Epithelial cell of esophagus (primary cell): ENCODE measurements at places on chromosomes 12 and 14.

GRCh38 chr12:57012600-57013465 is 3.5 kb downstream of the TAC3 start:
- no peak for DNase-seq

- DNase-seq = no peak
These were observed 6.0 kb downstream of the HDAC7 start for GRCh38 chr12:47813511-47814196.

DNA sequence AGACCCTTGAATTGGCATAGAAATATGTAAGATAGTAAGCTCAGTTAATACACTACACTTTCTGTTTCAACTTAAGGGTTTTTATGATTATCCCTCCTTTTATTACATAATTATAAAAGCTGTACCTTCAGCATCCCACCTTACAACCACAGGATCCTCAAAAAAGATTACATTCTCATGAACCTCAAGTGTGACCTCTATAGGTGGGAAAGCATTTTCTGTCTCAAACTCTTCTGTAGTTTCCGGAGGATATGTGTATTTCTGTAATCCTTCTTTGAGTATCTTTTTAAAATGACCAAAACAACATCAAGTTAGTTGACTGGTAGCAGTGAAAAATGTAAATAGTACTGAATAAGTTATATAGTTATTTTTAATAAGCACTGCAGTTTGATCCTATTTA is 75.9 kb downstream of the DNAI7 start:
- no peak for DNase-seq

DNA sequence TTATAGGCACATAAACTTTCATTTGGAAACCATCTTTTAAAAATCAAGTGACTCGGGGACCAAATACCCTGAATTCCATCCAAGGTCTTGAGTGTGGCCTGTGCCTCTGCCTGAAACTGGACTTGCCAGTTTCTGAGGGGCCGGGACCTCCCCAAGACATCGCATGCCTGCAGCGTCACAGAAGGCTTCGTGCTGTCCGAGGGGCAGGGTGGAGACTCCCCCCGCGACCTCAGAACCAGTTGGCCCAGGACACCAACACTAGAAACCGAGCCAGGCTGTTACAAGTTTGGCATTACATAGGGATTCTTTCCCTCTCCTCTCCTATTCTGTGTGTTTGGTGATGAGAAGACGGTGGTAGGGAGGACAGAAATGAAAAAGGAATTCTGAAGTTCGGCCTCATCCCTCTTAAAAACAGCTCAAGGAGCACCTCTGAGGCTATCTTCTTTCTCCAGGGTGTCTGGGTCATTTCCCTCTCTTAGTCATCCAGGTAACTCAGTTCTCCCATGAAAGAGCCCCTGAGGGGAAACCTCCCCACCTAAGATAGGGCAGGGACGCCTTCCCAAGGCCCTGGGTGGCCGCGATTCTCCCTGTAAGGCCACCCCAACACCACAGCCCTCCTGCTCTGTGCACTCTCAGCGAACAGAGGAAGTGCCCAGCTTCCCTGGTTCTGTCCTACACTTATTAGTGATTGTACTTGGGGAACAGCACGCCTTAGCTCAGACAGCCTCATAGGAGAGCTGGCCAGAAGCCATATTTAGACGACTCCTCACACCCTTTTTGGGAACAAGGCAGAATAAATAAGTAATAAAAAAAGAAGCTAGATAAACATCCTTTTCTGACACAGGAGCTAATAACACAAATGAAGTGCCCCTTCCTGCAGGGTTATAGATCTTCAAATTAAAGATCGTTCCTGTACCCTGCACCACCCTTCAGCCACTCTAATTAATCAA is 93.8 kb downstream of the BCL11B start:
- DNase-seq = no peak

DNA sequence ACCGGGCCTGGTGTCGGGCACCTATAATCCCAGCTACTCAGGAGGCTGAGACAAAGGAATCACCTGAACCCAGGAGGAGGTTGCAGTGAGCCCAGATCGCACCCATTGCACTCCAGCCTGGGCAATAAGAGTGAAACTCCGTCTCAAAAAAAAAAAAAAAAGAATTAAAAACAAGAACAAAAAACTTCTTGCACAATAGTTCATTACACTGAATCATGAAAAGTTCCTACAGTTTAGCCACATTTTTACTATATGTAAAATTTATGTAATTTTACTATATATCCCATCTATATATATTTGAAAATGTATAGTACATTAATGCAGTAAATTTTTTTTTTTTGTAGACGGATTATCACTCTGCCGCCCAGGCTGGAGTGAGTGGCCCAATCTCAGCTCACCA is 4.6 kb downstream of the ATP5F1B start:
- no peak for DNase-seq

GRCh38 chr12:27515671-27516070 is 8.3 kb upstream of the PPFIBP1 start:
- no peak for DNase-seq

- DNase-seq = no peak
These were observed 5.0 kb downstream of the SLC22A17 start for GRCh38 chr14:23347406-23348296.

DNA sequence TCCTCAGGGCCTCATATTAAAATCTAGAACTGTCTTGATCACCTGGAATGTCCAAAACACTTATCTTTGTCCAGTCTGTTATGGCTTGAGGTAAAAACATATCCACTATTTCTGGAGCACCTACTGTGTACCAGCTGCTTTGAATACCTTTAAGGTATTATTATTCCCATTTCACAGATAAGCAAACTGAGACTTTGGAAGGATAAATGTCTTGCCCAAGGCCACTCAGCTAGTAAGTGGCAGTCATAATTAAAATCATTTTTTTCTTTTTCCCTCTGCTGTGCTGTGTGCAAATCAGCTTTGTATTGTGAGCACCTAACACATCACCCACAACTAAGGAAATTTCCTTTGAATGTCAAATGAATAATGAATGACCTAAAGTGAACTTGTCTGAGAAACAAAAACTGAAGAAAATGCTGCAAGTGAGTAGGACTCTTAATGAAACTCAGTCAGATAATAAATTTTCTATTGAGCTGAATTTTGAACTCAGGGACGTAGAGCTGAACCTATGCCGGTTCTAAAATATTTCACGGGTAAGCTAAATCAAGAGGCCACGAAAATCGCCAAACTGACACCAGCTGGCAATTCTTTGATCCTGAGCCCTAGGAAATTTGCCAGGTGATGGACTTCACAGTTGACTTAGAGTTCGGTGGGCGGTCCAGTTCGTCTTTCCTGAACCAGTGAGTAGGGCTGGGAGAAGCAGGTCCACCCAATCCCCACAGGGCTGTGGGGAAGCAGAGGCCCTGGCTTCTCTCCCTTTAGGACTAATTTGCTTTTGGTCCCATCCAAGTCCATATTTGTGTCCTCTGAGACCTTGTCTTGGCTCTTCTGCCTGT is 159.7 kb upstream of the PWP1 start:
- DNase-seq = no peak

DNA sequence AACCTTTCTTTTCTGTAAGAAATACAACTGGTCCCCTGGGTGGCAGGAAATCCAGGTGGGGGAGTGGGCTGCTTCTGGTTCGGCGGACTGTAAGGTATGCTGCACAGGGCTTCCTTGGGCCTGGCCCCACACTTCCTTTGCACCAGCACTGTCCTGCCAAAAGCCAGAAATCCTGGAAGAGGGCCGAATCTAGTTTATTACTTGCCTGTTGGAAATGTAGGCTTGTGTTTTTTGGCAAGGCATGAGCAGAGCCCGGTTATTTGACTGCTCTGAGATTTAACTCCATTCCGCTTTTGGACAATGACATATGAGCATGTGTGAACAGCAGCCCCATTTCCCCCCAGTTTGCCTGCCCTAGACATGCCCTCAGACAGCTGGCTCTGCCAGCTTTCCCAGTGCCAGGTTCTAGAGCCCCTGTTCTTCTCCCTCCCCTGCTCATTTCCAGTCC is 86.6 kb downstream of the BORCS5 start:
- no peak for DNase-seq

DNA sequence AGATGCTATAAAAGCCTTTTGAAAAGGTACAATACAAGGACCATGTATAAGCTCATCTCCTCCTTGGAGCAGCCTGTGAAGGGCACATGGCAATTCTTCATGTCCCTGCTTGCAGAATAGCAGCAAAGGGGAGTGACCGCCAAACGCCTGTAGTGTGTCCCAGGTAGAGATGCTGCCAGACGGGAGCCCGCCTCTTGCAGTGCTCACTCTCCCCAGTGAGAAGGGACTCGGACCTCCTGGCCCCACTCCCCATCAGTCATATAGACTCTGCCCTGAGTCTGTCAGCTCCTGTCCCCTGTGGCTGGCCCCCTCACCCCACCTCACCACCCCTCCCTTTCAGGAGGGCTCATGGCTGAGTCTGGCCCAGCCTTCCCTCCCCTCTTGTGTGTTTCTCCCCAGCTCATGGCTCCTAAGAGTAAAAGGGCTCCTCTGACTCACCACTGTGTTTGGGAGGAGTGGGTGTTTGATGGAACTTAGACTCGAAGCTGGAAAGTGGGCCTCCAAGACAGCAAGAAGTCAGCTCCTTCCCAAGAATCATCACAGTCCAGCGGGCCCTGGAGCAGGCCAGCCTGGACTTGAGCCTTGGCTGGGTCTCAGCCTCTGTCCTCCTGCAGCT is 40.9 kb downstream of the DEGS2 start:
- no peak for DNase-seq

- no peak for DNase-seq
These were observed 62.6 kb downstream of the SLC38A4 start for GRCh38 chr12:46763230-46763629.

GRCh38 chr14:32567543-32568384 is 238.7 kb downstream of the AKAP6 start:
- peak; percentile 9 for DNase-seq

GRCh38 chr12:2126676-2127406 is 74.1 kb downstream of the CACNA1C start:
- DNase-seq = no peak

- no peak for DNase-seq
These were observed 95.4 kb upstream of the ANO4 start for GRCh38 chr12:100699209-100699608.

GRCh38 chr12:93777254-93777653 is 100.1 kb downstream of the CRADD start:
- DNase-seq = no peak

GRCh38 chr12:49330032-49330619 is 6.9 kb downstream of the C1QL4 start:
- DNase-seq = no peak

GRCh38 chr12:57622293-57623245 is 10.4 kb downstream of the B4GALNT1 start:
- DNase-seq = no peak

DNA sequence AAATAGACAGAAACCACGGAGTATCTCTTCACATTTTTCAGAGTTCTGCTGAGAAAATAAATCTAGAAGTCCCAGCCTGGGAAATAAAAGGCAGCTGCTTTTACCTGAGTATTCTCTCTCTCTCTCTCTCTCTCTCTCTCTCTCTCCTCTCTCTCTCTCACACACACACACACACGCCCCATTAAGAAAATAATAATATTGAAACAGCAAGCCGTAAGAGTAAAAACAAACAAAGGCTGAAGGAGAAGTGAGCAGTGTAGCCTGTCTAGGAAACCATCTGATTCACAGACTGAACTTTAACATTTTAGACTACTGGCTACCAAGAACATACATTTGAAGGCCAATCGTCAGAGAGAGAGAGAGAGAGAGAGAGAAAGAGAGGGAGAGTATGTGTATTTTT is 8.4 kb downstream of the PTHLH start:
- peak; percentile 29 for DNase-seq

- DNase-seq = no peak
These were observed 121.9 kb downstream of the PDE3A start for GRCh38 chr12:20490213-20490612.

GRCh38 chr14:51657762-51658161 is 6.1 kb downstream of the FRMD6 start:
- DNase-seq = peak; percentile 53

- DNase-seq = peak; percentile 21
These were observed 19.0 kb downstream of the KCTD10 start for GRCh38 chr12:109458086-109458485.

DNA sequence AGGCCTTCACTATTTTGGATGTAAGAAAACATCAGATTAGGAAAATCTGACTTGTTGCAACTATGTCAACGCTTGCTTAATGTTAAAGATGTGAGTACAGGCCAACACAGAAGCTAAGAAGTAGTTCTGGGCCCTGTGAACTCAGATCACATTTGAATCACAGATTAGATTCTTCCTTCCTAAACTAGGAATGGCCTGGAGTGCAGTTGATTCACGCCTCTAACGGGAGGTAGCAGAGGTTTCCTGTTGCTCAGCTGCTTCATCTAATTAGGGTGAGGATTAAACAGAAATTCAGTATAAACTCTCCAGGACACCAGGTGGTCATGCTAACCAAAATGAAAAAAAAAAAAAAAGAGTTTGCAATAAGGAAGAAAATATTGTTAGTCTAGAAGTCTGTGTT is 314.3 kb downstream of the TRHDE start:
- no peak for DNase-seq

GRCh38 chr14:86243158-86243557 is 713.2 kb downstream of the FLRT2 start:
- no peak for DNase-seq

GRCh38 chr14:50061664-50062437 is 54.5 kb downstream of the VCPKMT start:
- peak; percentile 38 for DNase-seq

DNA sequence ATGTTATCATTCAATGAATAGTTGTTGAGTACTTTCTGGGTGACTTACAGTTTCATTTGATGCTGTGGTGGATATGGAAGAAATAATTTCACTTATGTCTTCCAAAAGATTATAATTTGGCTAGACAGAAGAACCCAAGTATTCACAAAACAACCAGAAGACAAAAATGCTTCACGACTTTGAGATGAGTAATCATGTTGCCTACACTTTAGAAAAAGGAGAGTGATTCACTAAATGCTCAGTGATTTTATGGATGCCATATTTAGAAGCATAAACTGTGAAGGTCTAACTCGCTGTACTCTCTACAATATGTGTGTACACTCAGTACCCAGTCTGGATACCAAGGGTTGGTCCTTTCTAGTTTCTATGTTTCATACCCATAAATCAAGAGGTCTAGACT is 101.3 kb upstream of the E2F7 start:
- peak; percentile 13 for DNase-seq

GRCh38 chr12:93626160-93626559 is 51.0 kb upstream of the CRADD start:
- DNase-seq = peak; percentile 40

GRCh38 chr12:89339526-89339925 is 12.8 kb downstream of the DUSP6 start:
- DNase-seq = no peak
